Aorta (tissue), 5 donors: ENCODE measurements at places on chromosomes 4 and X.

GRCh38 chrX:65463550-65463949 lies 71.0 kb downstream of the LAS1L start:
- no peak overlapping the region for H3K27ac ChIP-seq
- no peaks in the 10 kb centered on the region for H3K27me3 ChIP-seq
- no peak for DNase-seq
- H3K4me3 ChIP-seq = no peak overlapping the region

DNA sequence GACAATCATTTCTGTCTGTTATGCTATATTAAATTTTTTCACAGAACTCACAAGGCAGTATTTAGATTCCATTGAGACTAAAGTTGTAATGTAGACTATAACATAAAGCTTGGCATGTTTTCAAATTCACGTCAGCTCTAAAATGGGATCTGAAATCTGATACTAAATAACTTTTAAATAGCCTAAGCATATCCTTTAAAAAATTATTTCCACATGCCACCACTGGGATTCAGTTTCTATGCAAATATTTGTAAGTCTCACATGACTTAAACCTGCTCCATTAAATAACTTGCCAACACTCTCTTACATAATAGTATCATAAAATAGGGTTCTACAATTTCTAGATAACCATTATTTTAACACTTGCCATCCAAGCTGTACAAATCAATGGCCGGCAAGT lies 32.4 kb downstream of the KLHL8 start:
- H3K4me3 ChIP-seq = no peak overlapping the region
- DNase-seq = no peak
- no peaks in the 10 kb centered on the region for H3K27me3 ChIP-seq
- H3K36me3 ChIP-seq = no peaks in the 10 kb centered on the region
- no peak overlapping the region for H3K27ac ChIP-seq

- no peaks in the 10 kb centered on the region for H3K27me3 ChIP-seq
- no peak overlapping the region for H3K4me3 ChIP-seq
- H3K27ac ChIP-seq = no peak overlapping the region
These were observed 310.4 kb downstream of the ZNF674 start for GRCh38 chrX:46234775-46235174.

DNA sequence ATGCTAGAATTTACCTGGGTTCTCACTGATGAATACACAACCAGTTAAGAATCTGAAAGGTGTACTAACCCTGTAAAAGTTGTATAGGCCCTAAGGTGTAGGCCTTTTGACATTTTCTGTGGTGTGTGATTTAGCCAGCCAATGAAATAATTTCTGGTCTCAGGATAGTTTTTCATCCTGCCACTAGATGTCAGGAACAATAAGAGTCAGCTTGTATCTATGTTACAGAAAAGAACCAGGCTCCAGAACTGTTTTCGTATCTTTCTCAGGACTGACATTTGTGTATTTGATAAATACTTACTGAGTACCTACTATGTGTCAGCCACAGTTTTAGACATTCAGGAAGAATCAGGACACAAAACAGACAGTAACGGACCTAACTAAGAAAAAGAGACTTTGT lies 673.6 kb upstream of the TENM3 start:
- H3K27ac ChIP-seq = no peak overlapping the region
- DNase-seq = no peak
- no peaks in the 10 kb centered on the region for H3K4me1 ChIP-seq
- H3K27me3 ChIP-seq = no peaks in the 10 kb centered on the region
- no peak overlapping the region for H3K4me3 ChIP-seq
- no peaks in the 10 kb centered on the region for H3K36me3 ChIP-seq

GRCh38 chrX:24276015-24276414 lies 37.9 kb downstream of the SUPT20HL2 start:
- DNase-seq = no peak
- no peak overlapping the region for H3K4me3 ChIP-seq
- no peaks in the 10 kb centered on the region for H3K4me1 ChIP-seq
- H3K27ac ChIP-seq = no peak overlapping the region

- peaks cover 2% of the 10 kb centered on the region for H3K4me1 ChIP-seq
- no peaks in the 10 kb centered on the region for H3K27me3 ChIP-seq
- no peak overlapping the region for H3K27ac ChIP-seq
- H3K36me3 ChIP-seq = no peaks in the 10 kb centered on the region
These were observed 19.5 kb upstream of the C4orf54 start for GRCh38 chr4:99677161-99677560.

DNA sequence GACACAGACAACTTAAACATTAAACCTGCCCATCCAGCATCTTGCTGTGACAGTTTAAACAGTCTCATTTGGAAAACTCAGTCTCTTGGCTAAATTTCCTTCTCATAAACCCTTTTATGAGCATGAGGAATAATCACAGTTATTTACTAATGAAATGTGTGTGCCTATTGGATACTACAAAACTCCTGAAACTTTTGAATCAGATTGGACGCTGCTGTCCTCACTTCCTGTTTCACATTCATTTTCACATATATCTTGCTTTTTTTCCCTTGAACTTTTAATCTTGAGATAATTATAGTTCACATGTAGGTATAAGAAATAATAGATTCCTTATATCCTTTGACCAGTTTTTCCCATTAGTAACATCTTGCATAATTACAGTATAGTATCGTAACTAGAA lies 111.7 kb downstream of the CDKL5 start:
- no peaks in the 10 kb centered on the region for H3K27me3 ChIP-seq
- DNase-seq = no peak
- H3K27ac ChIP-seq = no peak overlapping the region
- H3K4me3 ChIP-seq = no peak overlapping the region
- H3K36me3 ChIP-seq = no peaks in the 10 kb centered on the region
- H3K4me1 ChIP-seq = no peaks in the 10 kb centered on the region
